ENCODE measurements at places on chromosomes 4 and X.

DNA sequence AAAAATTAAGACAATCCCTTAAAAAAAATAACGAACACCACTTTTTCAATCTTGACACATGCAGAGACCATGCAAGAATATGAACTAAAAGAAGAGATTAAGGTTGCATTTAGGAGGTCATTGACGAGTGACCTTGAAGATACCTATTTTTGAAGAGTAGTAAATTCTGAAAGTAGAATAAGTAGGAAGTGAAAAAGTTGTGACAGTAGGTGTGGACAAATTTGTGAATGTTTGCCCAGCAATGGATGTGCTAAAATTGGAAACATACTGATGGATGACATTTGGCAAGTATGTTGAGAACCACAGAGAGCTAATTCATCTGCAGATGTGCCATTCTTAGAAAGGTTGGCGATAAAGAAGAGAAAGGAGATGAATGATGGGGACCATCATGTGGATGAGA is 213.7 kb upstream of the VCX3A start:
- DNase-seq = no peak

DNA sequence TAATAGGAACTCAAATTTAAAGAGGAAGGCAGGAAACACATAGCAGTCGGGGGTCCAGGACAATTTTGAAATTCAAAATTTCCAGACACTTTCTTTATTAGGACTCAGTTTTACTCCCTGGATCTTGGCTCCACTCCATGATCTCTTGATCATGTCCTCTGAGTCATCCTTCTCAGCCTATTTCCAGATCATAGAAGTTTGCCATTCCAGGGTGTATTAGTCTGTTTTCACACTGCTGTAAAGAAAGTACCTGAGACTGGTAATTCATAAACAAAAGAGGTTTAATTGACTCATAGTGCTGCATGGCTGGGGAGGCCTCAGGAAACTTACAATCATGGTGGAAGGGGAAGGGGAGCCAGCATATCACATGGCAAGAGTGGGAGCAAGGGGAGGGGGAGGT is 564.7 kb upstream of the ACTRT1 start:
- no peak for DNase-seq

DNA sequence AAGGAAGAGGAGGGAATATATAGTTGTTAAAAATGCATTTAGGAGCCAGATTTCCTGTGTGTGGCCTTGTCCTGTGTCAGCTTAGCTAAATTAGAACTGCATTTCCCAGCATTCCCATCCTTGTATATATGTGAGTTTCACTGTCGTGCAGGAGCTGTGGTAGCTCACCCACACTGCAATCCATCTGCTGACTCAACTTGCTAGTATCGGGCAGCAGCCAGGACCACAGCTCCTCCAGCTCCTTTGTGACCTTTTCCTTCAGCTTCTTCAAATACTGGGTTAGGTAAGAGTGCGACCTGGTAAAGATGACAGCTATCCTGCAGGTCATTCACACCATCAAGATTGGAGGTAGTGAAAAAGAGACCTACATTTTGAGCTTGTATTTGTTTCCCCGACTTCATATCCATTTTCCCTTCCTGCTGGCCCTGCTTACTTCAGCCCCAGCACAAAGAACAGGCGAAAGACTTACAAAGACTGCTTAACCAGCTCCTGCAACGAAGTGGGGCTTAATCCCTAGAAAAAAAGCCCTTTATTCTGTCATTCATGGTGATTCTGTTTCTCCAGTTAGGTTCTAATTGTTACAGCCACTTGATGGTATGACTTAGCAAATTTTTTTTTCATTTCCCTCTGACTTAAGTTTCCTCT is 11.4 kb downstream of the ASIC5 start:
- DNase-seq = no peak

GRCh38 chr4:84146300-84146959 is 352.7 kb downstream of the NKX6-1 start:
- DNase-seq = no peak

- no peak for DNase-seq
Observed at GRCh38 chrX:29419774-29420553, 795.4 kb upstream of the MAGEB2 start.

- DNase-seq = no peak
Observed at GRCh38 chr4:69689599-69689998, 36.6 kb upstream of the UGT2A1 start.

- DNase-seq = no peak
Observed at GRCh38 chrX:25968920-25969319, 169.2 kb upstream of the MAGEB18 start.

DNA sequence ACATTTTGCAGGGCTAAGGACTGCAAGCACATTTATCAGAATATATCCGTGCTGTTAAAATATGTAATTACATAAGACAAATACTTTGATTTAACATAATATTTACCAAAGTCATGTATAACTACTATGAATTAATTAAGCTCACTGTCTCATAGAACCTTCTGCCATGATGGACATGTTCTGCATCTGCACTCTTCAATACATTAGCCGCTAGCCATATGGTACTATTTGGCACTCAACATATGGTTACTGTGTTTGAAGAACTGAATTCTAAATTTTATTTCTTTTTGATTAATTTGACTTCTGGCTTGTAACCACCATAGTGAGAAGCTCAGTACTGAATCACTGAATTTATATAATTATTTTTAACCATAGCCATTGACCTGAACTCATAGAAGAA is 427.0 kb upstream of the TRAM1L1 start:
- DNase-seq = no peak

DNA sequence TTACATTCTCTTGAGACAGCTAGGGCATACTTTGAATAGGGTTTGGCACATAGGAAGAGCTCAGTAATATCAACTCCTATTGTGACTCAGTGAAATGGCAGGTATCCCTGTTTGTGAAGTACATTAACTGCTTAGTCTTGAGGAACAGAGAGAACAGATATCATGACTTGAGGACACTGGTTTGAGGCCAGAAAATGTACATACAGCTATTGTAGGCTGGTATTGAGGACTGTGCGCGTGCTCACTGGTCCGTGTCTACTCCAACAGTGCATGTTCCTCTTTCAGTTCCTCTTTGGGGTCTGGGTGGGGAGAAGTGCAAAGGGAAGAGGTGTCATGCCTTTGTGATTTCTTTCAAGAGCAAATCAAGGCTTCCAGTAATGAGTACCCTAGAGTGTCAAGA is 34.6 kb upstream of the TBC1D9 start:
- DNase-seq = no peak

GRCh38 chrX:147779173-147779572 is 132.5 kb upstream of the FMR1 start:
- DNase-seq = no peak

GRCh38 chr4:165522050-165522449 is 143.2 kb downstream of the CPE start:
- DNase-seq = no peak

DNA sequence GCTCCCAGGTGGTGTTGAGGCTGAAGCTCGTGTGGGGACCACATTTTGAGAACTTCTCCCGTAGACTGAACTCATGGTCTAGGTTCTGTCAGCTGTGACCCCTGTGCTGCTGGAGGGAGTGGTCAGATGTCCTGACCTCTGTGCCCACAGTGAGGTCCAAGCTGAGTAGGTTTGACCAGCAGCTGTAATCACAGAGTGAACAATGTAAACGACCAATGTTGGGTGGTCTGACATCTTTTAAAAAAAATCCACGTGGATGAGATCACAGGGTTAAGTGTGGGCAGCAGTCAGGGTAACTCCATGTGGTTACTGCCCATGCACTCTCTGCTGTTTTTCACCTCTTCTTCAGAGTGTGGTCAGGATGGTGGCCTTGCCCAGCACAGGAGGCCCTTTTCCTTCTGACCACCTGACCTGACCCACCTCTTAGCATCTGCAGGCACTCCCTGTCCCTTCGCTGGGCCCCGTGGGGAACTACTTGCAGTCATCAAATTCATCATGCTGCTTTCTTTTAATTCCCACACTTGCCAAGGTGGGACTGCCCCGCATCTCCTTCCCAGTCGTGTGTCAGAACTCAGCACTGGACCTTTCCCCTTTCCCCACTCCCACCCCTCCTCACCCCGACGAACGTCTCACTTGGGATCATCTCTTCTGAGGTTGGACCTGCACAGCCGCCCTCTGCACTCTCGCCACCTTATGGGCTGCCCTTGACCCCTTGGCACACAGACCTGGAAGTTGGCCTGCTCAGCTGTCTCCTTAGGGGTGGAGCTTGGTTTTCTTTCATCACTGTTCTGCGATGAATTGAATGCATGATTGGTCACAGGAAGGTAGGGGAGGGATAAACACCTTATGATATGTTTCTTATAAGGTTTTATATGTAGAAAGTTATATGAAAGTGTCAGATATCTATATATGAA is 120.1 kb downstream of the PTTG2 start:
- DNase-seq = no peak

DNA sequence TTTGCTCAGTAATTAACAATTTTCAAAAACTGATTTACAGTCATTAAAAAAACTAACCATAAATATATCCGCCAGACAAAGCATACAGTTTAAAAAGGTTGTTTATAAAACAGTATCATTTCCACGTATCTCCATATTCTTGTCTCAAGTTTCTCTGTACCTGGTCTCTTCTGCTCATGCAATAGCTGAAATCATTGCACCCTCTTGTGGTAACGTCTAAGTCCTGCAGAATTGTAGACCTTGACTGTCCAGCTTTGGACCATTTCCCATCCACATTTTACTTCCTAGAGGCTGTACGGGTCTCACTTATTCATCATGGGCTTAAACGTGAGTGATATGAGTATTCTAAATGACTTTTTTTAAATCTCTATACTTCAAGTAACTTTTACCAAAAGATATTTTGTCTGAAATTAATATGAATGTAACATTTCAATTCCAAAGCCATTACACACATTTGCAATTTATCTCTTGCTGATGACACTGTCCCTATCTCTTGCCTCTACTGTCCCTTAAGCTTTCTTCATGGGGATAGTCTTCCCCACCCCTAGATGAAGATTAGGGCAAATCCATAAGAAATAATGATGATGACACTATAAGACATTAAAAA is 118.5 kb downstream of the BTC start:
- DNase-seq = no peak

GRCh38 chr4:86414686-86415085 is 54.8 kb upstream of the MAPK10 start:
- DNase-seq = no peak

- no peak for DNase-seq
Observed at GRCh38 chr4:139609647-139610046, 53.6 kb upstream of the SETD7 start.

DNA sequence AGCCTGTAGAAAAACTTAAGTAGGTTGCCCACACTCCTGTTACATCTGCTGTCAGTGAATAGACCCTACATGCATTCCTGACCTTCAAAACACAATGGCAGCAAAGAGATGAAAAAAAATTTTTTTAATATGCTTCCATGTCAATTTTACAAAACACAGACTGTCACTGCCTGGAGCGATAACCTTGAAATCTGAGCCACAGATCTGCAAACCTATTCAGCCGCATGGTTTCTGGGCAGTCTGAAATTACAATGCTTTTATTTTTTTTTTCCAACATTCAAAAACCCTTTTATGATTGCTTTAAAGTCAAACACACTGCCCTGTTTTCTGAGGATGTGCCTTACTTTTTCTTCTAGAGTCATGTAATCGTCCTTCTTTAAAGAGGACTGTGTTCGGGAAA is 264.9 kb upstream of the PUDP start:
- DNase-seq = no peak

DNA sequence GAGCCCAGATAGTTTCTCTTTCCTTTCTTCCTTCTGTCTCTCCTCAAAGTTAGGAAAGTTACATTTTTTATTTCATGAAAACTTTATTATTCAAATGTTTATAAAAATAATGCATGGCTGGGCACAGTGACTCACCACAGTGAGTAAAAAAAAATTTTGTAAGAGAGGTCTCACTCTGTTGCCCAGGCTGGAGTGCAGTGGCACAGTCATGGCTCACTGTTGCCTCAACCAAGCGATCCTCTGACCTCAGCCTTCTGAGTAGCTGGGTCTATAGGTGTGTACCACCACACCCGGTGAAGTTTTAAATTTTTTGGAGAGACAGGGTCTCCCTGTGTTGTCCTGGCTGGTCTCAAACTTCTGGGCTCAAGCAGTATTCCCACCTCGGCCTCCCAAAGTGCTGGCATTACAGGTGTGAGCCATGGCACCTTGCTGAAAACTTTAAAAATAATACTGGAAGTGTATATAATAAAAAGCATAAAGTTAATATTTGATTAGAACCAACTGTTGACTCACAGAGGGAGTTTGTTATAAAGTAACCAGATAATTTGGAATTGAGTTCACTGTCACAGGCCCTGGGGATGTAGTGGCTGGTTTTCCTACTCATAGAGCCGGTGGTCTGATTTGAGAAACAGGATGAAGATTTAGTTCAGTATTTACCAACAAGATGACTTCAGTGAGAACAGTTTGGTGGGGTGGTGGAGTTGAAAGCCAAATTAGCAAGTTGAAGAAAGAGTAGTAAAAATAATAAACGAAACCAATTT is 18.0 kb downstream of the CMC4 start:
- no peak for DNase-seq

DNA sequence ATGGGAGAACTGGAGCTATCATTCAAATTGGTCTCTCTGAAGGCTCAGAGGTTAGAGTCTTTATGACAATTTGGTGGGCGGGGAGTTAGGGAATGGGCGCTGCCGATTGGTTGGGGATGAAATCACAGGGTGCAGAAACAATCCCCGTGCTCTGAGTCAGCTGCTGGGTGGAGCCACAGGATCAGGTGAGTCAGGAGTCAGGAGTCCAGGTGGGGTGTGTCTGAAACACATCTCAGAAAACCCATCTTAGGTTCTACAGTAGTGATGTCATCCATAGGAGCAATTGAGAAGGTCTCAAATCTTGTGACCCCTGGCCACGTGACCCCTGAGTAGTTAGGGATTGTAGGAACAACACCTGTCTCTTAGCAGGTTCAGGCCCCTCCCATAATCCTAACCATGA is 41.6 kb upstream of the TLR3 start:
- no peak for DNase-seq

GRCh38 chr4:138003248-138003647 is 238.9 kb downstream of the SLC7A11 start:
- no peak for DNase-seq

DNA sequence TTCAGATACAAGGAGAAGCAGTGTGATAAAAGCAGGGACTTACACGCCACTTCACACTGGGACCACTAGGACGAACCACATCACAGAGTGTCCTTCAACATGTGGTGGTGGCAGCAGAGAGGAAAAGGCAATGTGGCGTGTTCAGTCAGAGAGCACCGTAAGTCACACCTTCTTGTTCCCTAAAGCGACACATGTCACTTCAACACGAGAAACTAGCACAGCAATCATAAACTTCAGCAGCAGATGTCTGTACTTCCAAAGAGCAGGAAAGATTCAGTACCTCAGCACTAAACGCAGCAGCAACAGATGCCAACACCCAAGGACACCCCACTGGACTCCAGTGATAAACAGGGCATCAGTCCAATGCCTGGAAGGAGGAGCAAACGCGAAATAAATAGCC is 96.7 kb downstream of the AREG start:
- DNase-seq = no peak

GRCh38 chr4:38605753-38606586 is 58.0 kb upstream of the KLF3 start:
- no peak for DNase-seq

DNA sequence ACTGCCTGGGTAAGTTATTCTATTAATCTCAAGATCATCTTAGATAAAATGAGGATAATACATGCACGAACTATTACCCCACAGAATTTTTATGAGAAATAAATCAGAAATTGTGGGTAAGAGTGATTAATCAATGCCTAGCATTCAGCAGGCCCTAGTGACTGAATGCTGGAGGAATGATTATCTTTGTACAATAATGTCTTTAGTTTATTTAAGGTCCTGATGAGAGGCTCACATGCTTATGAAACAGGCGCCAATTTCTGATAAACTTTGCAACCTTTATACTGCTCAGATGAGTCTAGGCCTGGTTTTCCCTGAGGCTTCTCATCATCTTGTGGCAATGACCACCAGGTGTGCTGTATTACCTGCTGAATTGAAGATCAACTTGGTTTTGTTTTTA is 27.8 kb upstream of the BMP2K start:
- DNase-seq = no peak

Measured in stimulated activated CD8-positive, alpha-beta memory T cell treated with anti-CD3 and anti-CD28 coated beads, Interleukin-4, amount 100 ng/mL, for 4 hours (primary cell).